Activated CD8-positive, alpha-beta memory T cell treated with anti-CD3 and anti-CD28 coated beads, Interleukin-2, amount 10 ng/mL, durations not matched to agents 7 days and 5 days (primary cell): ENCODE measurements at places on chromosomes 2 and 18. TPM values are rescaled to one million over a fixed set of nuclear protein-coding genes. Genes with fewer than 3 reads are reported as not detected.

DNA sequence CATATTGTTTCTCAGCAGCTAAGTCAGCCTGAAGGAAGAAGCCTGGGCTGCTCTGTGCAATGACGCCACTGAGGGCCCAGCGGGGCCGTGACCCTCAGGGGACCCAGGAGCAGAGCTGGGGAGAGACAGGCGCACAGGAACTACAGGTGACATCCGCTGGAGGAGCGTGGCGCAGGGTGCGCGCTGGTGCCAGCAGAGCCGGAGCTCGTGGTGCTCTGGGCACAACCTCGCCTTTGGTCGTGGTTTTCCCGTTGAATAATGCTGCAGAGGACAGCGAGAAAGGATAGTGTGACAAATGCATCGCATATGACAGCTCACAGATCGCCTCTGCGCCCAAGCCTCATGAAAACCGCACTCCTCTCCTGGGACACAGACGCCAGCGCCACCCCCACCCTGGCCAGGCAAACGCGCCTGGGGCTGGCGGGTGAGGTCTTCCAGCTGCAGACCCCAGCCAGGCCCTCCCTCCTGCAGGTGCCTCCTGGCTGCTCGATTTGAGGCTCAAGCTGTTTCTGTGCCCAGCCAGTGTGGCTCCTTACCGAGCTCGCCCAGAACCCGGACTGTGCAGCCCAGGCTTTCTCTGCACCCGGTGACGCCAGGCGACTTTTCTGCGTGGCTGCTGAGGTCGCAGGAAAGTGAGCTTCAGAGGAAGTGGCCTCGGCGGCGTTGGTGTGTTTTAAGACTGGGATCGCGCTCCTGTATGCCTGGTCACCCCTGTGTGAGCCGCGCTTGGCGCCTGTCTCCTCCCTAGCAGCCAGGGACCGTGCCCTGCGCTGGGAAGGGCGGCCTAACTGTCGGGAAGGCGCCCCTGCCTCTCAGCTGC is 583.1 kb upstream of the HS6ST1 start:
- DNase-seq: no peak

DNA sequence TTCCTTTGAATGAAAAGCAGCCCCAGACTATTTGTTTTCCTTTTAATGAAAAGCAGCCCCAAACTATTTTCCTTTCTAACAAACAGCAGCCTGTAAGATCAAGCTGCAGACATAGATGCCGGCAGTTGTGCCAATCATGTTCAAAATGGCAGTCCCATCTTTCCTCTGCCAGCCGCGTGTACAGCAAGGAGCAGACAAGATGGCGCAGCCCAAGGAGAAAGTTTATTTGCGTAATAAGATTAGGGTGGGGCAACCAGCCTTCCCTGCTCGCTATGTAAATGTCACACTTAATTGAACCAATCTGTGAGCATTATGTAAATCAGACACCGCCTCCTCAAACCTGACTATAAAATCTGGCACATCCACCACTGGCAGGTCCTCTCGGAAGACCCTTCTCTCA is 226.0 kb downstream of the TGIF1 start:
- DNase-seq: no peak

DNA sequence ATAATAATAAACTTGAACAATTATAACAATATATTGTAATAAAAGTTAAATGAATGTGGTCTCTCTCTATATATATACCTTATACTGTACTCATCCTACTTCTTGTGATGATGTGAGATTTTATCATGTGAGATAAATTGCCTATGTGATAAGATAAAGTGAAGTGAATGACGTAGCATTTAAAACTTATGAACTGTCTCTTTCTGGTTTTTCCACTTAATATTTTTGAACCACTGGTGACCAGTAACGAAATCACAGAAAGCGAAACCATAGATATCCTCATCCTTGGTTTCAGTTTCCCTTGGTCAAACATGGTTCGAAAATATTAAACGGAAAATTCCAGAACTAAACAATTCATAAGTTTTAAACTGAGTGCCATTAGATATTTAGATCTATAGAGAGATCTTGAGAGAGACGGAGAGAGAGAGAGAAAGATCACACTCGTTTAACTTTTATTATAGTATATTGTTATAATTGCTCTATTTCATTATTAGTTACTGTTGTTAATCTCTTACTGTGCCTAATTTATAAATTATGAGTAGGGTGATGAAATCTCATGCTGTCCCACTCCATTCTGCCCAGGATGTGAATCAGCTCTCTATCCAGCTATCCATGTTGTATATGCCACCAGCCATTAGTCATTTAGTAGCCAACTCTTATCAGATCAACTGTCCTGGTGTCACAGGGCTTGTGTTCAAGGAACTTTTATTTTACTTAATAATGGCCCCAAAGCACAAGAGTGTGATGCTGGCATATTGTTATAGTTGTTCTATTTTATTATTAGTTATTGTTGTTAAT is 156.8 kb downstream of the THADA start:
- DNase-seq: no peak

DNA sequence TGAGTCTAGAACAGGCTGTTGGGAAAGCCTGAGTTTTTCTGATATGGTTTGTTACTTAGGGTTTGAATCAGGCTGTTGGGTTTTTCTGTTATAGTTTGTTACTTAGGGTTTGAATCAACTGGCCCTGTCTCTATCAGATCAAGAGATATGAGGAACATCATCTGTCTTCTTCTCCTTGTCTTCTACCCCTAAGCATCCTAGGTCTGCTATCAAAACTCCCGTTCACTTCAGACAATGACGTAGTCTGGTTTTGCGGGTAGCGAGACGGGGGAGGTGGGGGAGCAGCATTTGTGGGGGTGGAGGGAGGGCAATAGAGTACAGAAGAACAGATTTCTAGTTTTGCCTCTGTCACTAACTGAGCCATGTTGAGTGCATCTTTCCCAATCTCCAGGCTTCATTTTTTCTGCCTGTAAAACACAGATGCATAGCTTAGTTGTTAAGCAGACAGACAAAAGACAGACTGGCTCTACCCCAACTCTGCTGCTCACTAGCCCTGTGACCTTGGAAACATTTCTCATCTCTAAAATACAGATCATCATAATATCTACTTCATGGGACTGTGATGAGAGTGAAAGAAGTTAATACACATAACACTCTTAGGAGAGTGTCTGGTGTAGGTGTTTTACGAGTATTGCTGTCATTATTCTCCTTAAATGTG is 9.1 kb downstream of the TNP1 start:
- DNase-seq: no peak

- DNase-seq: no peak
These were observed 329.4 kb upstream of the RAB12 start for GRCh38 chr18:8279781-8280330.

GRCh38 chr2:53848062-53848461 is 11.7 kb downstream of the GPR75 start:
- no peak for DNase-seq

DNA sequence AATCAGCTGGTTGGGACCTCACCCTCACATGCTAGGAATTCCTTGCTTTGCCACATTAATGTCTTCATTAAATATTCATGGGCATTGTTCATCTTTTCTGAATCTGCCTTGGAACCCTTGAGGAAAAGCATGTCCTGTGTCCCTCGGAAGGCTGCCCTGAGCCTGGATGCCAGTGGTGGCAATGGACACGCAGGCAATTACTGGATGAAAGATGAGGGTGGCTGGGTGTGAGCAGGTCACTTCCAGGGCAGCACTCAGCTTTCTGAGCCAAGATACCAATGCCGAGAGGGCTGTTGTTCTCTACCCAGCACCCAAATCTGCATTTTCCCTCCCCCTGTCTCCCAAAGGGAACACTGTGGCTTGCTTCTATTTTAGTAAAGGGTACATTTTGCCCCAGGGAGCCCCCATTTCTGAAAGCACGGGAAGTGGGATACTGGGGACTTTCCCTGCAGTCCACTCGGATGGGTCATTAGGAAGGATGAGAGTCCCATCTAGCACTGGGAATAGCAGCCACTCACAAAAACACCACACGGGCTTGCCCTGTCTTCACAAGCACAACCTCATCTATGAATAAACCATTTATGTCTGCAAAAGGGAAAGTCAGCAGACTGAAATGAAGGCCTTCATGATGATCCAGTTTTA is 234.8 kb downstream of the SOX11 start:
- no peak for DNase-seq

DNA sequence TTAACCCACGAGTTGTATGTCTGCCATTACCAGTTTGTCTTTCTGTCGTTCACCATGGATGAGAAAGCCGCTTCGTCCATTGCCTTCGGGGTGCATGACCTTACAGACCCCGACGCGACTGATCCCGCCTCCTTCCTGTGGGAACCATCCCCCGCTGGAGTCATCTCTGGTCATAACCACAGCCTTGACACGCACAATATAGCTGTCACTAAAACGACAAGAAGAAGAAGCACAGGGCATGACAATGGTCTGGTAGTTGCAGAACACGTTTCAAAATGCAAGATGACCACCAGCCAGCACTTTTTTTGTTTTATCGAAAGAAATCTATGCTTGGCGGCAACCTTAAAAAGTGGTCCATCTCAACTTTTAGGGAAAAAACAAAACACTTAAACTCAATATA is 87.7 kb downstream of the SPRED2 start:
- no peak for DNase-seq

GRCh38 chr2:146817613-146818012 is 1027.2 kb upstream of the ACVR2A start:
- DNase-seq: no peak

- peak; percentile 63 for DNase-seq
These were observed 11.7 kb upstream of the CXCR4 start for GRCh38 chr2:136129601-136130000.

GRCh38 chr2:45943219-45944044 is 292.0 kb downstream of the PRKCE start:
- no peak for DNase-seq

DNA sequence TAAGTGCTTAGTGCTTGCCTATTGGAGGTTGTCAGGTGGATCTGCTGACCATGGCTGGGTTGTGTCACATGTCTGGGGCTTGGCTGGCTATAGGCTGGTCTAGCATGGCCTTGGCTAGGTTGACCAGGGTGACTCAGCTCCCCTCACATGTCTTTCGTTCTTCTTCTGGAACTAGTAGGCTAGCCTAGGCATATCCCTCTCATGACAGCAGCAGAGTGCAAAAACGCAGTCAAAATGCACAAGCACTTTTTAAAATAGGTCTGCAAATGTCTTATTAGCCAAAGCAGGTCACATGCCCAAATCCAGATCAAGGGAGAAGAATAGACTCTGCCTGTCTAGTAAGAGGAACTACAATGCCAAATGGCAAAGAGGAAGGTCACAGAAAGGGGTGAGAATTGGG is 179.7 kb upstream of the ACVR2A start:
- no peak for DNase-seq

- no peak for DNase-seq
These were observed 161.9 kb downstream of the SUCLG1 start for GRCh38 chr2:84297155-84297554.

DNA sequence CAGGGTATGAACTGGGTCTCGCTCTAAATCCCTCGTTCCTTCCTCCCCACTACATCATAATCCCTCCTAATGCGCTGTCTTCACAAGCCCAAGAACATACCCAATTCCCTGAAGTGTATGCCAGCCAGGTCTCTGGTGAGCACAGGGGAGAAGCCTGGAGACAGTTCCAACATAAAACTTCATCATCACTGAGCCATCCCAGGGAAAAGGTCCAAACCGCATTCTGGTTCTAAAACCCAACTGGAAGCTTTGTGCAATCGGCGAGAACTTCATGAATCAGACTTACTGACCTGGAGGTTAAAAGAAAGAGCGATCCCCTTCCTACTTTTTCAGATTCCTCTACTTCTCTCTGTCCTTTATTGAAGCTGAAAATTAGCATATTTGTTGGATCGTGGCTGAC is 132.7 kb downstream of the ALPK2 start:
- no peak for DNase-seq

GRCh38 chr2:100268986-100269385 is 53.3 kb downstream of the LONRF2 start:
- DNase-seq: no peak

- DNase-seq: no peak
These were observed 858 bp upstream of the RTP5 start for GRCh38 chr2:241868661-241869081.

GRCh38 chr2:96801005-96801785 is 14.9 kb upstream of the CNNM3 start:
- DNase-seq: peak; percentile 83

B3GNT7 gene
- 0.47 TPM for total RNA-seq

MREG gene
- total RNA-seq: 26.7 TPM

GALNT13 gene
- not detected for total RNA-seq

CYP1B1 gene
- 16.0 TPM for total RNA-seq

RAD51AP2 gene
- total RNA-seq: not detected

ANTXR1 gene
- total RNA-seq: 0.23 TPM

CCDC141 gene
- total RNA-seq: 12.5 TPM

IL1RN gene
- 1.8 TPM for total RNA-seq

CCL20 gene
- not detected for total RNA-seq

THSD7B gene
- total RNA-seq: not detected

GPR75 gene
- total RNA-seq: 3.3 TPM

ERBB4 gene
- total RNA-seq: not detected
